NCI-H446 treated with DMSO at 0.1 percent for 48 hours (cell line): ENCODE measurements at places on chromosomes 3 and 15.

DNA sequence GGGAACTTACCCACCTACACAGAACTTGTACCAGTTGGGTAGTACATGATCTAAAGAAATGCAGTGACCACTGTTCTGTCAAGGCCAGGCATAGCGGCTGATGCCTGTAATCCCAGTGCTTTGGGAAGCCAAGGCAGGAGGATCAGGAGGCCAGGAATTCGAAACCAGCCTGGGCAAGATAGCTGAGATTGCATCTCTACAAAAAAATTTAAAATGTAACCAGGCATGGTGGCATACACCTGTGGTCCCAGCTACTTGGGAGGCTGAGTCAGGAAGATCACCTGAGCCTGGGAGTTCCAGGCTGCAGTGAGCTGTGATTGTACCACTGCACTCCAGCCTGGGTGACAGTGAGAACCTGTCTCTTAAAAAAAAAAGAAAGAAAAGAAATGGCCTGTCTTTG lies 321.0 kb downstream of the FEZF2 start:
- no peak for DNase-seq

GRCh38 chr3:31802981-31803740 lies 177.9 kb downstream of the OSBPL10 start:
- DNase-seq: no peak

DNA sequence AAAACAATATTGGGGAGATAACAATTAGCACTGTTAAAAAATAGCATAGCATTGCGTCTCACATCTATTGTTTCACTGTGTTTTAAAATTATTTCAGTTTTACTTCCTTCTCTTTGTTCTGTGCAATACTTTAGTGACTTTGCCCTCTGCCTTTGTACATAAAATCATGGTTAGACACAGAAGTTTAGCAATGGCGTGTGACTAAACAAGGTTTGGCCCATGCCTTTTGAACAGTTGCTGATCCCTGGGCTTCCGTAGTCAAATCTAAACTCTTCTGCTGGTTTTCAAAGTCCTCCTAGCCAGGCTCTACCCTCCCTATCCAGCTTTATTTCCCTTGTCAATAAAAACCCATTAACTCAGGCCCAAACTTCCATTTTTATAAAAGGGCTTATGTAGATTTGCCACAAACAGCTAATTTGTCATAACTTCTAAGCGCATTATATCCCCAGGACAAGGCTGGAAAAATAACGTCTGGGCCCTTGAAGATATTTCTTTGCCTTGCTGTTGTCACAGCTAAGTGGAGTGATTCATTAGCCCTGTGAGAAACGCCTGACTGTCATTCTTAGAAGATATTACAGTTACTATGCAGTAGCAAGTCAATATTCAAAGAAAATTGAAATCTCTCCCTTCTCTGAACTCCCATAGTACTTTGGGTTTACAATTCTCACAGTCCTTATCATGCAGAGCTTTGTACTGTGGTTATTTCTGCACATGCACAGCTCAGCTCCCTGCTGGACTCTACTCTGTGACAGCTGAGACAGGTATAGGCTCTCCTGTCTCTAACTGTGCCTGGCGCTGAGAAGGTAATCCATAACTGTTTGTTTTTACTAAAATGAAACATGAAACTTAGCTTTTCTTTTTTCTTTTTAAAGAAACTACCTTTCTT lies 123.4 kb upstream of the SLC24A5 start:
- DNase-seq: no peak

DNA sequence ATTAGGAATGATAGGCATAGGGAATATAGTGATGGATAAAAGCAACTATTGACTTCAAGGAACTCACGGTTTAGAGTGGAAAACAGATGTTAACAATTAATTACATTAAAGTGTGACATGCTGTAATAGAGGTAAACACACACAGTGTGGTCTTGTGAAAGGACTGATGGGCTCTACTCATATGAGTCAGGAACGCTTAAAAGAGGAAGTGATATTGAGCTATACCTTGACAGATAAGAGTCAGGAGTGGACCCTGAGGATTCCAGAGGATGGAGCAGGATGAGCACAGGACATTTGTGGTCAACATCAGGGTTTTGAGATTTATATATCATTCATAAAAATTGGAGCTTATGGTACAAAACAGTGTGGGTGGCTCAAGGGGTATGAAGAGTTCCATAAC lies 11.0 kb downstream of the EXOG start:
- no peak for DNase-seq

- no peak for DNase-seq
These were observed 4.8 kb downstream of the TAGLN3 start for GRCh38 chr3:112003321-112004080.

GRCh38 chr15:99961011-99961441 lies 227.8 kb upstream of the LYSMD4 start:
- DNase-seq: no peak

- DNase-seq: no peak
These were observed 399.6 kb downstream of the LPP start for GRCh38 chr3:188553569-188553968.

DNA sequence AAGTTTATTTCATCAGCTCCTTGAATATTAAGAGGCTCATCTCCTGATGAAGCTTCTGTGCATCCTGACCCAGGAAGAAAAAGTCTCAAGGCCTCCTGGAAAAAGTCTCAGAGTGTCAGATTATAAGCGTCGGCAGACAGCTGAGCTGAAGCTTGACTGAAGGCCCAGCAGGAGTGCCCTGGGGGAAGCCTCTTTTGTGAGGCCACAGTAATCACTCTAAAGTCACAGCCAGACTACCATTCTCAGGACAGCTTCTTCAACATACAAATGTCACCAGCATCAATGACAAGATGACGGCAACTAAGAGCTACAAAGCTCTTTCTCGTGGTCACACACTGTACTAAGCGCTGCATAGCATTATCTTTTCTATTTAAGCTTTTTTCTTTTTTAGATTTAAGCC lies 72.7 kb upstream of the LRRN1 start:
- no peak for DNase-seq
